ENCODE measurements at places on chromosomes 3 and 15.

DNA sequence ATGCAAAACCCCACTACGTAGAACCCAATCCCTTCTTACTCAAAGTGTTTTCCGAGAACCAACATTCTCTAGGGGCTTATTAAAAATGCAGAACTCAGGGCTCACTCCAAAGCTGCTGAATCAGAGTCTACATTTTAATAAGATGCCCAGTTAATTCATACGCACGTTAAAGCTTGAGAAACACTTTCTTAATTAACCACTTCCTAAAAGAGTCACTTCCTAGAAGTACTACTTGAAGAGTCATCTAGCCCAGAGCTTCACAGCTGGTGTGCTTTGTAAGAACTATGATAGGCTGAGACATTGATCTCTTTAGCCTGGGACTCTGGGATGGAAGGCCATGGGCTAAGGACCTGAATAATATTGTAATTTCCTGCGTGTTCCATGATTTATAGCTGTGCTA is 9.0 kb downstream of the COL6A5 start:
- DNase-seq = peak; percentile 27

DNA sequence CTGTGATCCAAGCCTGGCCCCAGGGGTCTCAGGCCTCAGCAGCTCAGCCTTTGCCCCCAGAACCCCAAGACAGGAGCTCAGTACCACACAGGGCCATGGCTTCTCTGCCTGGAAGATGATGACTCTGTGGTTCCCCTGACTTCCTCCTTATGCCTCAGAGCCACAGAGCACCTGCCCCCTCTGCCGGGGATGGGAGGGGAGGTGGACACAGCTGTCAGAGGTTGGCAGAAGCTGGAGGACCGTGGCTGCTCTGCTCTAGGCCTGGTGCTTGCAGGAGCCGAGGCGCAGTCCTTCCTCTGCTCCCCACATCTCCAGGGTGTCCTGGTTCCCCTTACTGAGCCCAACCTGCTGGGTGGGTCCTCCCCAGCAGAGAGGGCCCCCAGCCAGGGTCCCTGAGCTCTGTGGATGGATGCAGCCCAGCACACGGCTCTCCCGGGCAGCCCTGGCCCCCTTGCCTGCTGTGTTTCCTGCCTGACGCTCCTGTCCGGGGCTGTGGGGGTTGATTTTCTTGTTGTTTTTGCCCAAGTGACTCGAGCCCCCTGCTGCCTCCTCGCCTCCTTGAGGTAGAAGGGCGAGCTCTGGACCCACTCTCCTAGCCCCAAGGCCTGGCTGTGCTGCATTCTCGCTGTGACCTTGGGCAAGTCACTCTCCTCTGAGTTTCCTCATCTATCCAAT is 36.6 kb downstream of the PSTPIP1 start:
- DNase-seq = peak; percentile 90

DNA sequence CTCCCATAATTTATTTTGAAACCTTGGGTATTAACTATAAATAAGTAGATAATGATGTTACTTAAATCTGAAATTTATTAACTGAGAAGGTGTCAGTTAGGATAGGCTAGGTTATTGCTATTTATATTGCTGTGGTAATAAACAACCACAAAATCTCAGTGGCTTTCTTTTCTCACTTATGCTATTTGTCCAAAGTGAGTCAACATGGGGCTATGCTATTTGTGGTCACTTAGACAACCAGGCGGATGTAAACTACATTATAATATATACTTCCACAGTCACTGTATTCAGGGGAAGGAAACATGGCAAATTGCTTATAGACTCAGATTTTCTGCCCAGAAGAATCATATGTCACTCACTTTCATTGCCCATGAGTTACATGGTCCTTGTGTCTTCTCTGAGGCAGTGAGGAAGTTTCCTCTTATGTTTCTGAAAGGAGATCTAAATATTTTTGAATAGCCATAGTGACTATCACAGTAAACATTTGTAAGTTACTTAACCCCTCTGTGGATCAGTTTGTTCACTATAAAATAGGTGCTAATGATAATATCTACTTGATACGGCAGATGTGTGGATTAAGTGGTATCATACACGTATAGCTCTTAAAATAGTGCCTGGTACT is 19.8 kb downstream of the HMG20A start:
- DNase-seq = no peak

- DNase-seq = peak; percentile 69
Measured at GRCh38 chr3:50436114-50436674, 67.2 kb downstream of the CACNA2D2 start.

- DNase-seq = no peak
Measured at GRCh38 chr3:64825404-64826120, 137.8 kb upstream of the ADAMTS9 start.

- DNase-seq = no peak
Measured at GRCh38 chr3:121894301-121894990, at the start of gene SLC15A2. Gene SLC15A2 (plus strand): TSS chr3:121894401. CDS start chr3:121894477, 76 bp downstream.

DNA sequence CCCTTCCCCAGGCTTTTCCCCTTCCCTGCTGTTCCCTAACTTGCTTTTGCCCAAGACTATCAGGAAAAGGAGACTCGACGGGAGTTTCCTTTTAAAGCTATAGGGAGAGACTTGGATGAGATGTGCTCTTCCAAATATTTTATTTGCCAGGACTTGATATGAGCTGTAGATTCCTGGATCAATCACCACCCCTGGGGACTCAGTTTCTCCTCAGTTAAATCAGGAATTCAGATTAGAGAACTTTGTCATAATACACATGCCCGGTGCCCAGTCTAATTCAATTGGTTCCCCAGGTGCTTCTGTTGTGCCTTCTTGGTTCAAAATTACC is 46.6 kb downstream of the SMAD6 start:
- no peak for DNase-seq

DNA sequence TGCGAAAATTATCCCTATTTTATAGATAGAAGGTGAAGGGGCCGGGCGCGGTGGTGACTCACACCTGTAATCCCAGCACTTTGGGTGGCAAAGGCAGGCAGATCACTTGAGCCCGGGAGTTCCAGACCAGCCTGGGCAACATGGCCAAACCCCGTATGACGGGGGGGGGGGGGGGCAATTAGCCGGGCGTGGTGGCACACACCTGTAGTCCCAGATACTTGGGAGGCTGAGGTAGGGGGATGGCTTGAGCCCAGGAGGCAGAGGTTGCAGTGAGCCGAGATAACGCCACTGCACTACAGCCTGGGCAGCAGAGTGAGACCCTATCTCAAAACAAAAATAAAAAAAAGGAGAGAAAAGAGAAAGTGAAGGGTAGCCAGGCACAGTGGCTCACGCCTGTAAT is 1.4 kb downstream of the AAGAB start:
- DNase-seq = no peak

DNA sequence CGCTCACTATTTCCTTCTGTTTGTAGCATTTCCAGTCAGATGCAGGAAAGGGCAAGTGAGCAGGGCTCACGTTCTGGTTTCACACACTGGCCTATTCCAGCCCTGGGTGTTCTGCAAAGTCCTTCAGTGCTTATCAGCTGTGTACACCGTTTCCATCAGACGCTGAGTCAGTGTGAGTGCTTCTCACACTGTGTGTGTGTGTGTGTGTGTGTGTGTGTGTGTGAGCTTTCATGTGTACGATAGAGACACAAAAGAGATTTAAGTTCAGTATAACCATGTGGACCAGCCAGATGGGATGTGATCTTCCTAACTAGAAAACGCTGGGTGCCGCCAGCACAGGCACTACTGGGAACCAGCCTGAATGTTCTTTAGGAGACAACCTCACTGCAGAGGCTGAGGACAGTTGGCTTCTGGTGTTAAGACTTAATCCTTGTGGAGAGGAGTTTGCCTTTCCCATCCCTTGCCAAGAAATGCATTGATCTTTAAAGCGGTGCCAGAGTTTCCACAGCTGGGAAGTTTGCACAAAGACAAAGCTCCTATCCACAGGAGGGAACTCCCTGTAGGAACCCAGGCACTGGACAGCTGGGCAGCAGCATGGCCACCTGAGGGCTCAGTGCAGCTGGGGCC is 3.9 kb upstream of the CHSY1 start:
- peak; percentile 37 for DNase-seq

- no peak for DNase-seq
Measured at GRCh38 chr3:197748597-197749314, 927 bp upstream of the FYTTD1 start.

GRCh38 chr3:129482721-129483120 is 42.7 kb downstream of the IFT122 start:
- DNase-seq = peak; percentile 24

GRCh38 chr15:35647303-35647702 is 101.3 kb upstream of the DPH6 start:
- no peak for DNase-seq

- no peak for DNase-seq
Measured at GRCh38 chr3:69288161-69288895, 97.6 kb downstream of the FRMD4B start.

- no peak for DNase-seq
Measured at GRCh38 chr15:48582452-48583247, 62.9 kb downstream of the FBN1 start.

DNA sequence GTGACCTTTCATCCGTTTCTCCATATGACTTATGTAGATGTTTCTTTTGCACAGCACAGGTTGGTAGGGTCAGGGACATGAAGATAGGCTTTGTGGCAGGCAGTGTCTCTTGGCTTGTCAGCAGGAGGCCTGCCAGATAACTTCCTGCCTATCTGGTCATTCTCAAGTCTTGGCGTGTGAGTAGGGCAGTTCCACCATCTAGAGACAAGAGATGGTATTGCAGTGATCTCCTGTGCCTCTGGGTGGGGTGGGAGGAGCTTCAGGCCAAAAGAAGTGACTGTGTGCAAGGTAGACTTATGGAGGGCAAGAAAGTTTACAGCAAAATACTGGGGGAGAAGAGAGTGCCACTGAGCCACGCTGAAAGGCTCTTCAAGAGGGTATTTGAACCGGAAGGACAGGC is 11.0 kb downstream of the TEX264 start:
- DNase-seq = peak; percentile 96

- no peak for DNase-seq
Measured at GRCh38 chr3:16460886-16461285, 52.6 kb downstream of the RFTN1 start.

All from KBM-7 (cell line).